ENCODE measurements at places on chromosomes 5 and 9. TPM values are rescaled to one million over a fixed set of nuclear protein-coding genes. Genes with fewer than 3 reads are reported as not detected.
A peak's percentile ranks its signal among the peaks of the same experiment; 100 is the strongest.

DNA sequence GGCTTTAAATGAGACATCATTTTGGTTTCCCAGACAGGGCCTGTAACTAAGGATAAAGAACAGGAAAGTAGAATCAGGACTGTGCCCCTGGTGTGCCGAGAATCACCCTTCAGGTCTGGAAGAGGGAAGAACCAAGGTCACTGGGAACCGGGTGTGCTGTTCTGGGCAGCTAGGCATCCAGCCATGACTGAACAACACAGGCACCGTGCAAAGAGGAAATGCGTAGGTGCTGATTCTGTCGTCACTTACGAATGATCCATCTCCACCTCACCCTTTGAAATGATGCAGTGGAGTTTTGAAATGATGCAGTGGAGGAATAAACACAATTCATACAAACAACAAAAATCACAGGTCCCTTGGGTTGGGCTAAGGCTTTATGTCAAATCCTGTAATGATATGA lies 64.4 kb downstream of the MAP1B start:
- no peak for DNase-seq

DNA sequence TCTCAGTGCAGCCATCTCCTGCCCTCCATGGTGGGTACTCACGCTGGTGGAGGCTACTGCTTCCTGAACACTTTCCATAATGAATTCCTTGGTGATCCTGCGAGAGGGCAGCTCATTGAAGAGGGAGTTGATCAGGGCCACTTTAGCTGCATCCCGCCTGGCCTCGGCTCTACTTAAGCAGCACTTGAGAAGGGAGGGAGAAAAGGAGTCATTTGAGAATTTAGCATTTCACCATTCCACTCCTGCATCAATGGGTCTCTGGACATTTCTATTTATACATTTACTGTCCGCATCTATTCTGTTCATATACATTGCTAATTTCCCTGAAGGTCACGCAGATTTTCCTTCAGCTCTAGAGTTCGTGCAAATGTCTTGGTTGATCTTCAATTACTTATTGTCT lies 35.1 kb downstream of the LIX1 start:
- DNase-seq: no peak

DNA sequence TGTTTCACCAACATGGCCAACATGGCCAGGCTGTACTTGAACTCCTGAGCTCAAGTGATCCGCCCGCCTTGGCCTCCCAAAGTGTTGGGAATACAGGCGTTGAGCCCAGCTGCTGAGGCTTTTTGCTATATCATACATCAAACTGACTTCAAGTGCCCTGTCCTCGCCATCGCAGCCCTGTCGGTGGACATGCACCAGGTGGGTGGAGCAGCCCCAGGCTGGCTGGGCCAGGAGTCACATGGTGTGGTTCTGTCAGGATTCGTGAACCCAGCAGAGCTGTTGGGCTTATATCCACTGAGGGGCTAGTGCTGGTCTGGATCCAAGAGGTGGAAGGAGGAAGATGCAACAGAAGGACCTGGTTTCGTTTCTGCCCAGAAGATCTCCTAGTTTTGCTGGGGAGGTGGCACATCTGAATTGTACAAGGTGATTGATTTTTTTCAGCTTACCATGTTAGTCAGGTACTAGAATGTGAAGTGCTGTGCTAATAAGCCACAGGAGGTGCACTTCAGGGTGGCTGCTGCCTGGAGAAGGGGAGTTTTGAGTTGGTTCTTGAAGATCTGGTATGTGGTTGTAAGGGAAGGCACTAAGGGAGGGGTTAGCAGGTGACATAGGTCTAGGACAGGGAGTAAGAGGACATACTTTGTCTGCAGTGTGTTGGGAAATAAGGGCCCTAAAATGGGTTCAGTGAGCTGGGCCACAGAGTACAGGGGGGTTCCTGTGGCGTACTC lies 16.1 kb downstream of the PCBD2 start:
- no peak for DNase-seq

GRCh38 chr5:7941692-7942091 lies 72.7 kb downstream of the MTRR start:
- DNase-seq: no peak

GRCh38 chr5:172541099-172541772 lies 86.9 kb upstream of the SH3PXD2B start:
- peak; percentile 38 for DNase-seq

DNA sequence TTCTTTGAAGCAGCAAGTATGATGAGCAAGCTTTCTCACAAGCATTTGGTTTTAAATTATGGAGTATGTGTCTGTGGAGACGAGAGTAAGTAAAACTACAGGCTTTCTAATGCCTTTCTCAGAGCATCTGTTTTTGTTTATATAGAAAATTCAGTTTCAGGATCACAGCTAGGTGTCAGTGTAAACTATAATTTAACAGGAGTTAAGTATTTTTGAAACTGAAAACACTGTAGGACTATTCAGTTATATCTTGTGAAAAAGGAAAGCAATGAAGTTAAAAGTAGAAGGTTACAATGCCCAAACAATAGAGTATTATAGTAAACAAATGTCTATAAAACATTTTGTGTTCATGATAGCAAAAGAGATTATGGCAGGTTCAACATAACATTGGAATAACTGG lies 88.6 kb downstream of the JAK2 start:
- no peak for DNase-seq

GRCh38 chr9:120909904-120910303 lies 16.7 kb downstream of the TRAF1 start:
- no peak for DNase-seq

- no peak for DNase-seq
These were observed 53.7 kb downstream of the GGTA1 start for GRCh38 chr9:121445986-121446385.

DNA sequence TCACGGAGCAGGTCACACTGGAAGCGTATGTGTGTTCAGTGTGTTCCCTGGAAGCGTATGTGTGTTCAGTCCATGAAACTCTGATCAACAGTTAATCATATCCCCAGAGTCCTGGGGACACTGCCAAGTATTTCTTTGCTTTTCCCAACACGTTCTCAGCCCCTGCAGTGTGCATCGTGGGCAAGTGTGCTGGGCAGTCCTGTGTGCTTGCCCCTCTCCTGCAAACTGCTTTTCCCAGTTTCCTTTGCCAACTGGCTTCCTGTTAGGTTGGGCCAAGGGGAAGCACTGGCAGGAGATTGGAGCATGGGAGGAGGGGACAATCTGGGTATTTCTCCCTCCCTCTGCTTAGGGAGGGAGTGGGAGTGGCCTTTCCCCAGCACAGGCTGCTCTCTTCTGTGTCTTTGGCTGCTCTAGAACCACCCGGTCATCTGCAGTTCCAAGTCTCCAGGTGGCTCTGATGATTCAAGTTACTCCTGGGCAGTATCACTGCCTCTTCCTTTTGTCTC lies 36.8 kb upstream of the NEK6 start:
- peak; percentile 1 for DNase-seq

- peak; percentile 73 for DNase-seq
These were observed 63.7 kb upstream of the PPP2CA start for GRCh38 chr5:134289509-134290113.

GRCh38 chr5:172322028-172322965 lies 38.7 kb upstream of the UBTD2 start:
- DNase-seq: no peak

GRCh38 chr9:113431191-113431590 lies 20.6 kb downstream of the C9orf43 start:
- DNase-seq: no peak

DNA sequence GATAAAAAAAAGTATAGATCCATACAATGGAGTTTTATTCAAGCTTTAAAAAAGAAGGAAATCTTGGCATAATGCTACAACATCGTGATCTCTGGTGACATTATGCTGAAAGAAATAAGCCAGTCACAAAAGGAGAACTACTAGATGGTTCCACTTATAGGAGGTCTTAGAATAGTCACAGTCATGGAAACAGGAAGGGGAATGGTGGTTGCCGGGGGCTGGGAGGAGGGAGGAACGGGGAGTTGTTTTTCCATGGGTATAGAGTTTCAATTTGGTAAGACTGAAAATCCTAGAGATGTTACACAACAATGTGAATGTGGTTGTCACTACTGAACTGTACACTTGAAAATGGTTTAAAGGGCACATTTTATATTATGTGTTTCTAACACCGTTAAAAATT lies 94.5 kb downstream of the CFAP90 start:
- no peak for DNase-seq

GRCh38 chr9:3296536-3296935 lies 229.3 kb downstream of the RFX3 start:
- DNase-seq: no peak

DNA sequence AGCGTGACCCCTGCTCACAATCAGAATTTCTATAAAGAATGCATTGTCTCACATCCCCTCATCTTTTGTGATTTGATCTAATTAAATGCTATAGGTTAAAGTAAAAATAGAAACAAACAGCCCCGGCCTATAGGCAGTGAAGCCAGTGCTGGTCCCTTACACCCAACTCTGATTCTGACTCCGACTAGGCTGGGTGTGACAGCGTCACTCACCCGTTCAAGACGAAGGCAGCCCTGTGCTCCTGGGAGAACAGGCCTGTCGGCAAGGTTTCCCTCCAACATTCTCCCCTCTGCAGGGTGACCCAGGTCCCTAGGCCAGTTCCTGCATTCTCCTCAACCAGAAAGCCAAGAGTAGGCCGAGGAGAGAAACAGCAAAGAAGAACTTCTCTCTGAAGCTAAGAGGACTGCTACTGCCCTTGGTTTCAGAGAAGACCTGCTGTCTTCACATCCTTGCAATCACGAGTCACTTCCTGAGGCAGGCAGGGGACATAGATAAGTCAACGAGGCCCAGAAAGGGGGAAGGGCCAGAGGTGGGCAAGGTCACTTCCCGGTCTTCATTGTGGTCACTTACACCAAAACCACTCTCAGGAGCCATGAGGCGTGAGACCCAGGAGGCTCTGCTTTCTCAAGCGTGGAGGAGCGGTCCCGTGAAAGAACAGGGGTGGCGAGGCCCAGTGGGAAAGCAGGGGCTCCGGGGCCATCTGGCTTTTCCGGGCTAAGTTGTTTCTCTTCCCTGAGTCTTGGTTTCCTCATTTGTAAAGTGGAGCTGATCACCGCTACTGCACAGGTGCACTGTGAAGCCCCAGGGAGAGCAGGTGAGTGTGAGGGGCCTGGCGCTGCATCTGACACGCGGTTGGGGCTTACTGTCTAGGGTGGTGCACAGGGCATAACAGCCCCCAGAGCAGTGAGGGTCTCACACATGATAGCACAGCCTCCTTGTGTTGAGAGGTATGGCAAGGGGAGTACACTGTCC lies 200.8 kb downstream of the CRB2 start:
- DNase-seq: no peak

- no peak for DNase-seq
These were observed 38.4 kb upstream of the SUSD3 start for GRCh38 chr9:93020151-93020550.

- no peak for DNase-seq
These were observed 145.7 kb upstream of the KLF4 start for GRCh38 chr9:107635101-107635802.

Gene GALNT12
- 0.22 TPM for total RNA-seq

Gene PAEP
- not detected for total RNA-seq

Gene SH3RF2
- 11.2 TPM for total RNA-seq

Gene ARHGEF28
- total RNA-seq: 13.6 TPM

Gene UHRF2
- 20.9 TPM for total RNA-seq

Gene LAMC3
- total RNA-seq: not detected

Gene JAKMIP2
- 0.79 TPM for total RNA-seq

Gene IFNB1
- not detected for total RNA-seq

Gene PLPPR1
- not detected for total RNA-seq

Gene ADAMTS6
- total RNA-seq: 4.1 TPM

Gene C8G
- not detected for total RNA-seq

Gene MEIKIN
- not detected for total RNA-seq

All from SJSA1 (cell line).